ENCODE measurements at places on chromosomes 7 and 10.

GRCh38 chr7:108456845-108457540, 757 bp upstream of the NRCAM start:
- ATAC-seq, result no peak

GRCh38 chr7:142880876-142881505, 4.6 kb downstream of the TRPV6 start:
- peak; percentile 19 for ATAC-seq

DNA sequence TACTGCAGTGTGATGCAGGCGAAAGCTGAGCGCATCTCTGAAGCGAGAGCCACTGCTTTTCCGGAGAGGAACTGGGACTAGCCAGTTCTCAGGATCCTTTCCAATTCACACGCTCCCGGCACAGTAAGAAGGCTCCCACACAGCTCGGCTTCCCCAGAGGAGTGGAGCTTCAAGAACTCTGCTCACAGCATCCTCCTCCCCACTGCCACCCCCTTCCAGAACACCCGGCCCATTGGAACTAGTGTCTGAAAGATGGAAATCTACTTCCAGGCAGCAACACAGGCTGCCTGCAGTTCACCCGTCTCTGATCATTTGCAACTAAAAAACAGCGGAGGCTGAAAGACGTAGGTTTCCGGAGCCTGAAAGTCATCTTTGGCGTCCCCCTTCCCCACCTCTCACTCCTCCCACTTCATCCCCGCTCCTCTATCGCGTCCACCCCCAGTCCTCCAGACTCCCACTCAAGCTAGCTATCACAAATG, at the start of gene DGKB:
TSS of gene DGKB (minus strand) at position 163 of the 479 bp plus-strand sequence.
- ATAC-seq, result no peak

DNA sequence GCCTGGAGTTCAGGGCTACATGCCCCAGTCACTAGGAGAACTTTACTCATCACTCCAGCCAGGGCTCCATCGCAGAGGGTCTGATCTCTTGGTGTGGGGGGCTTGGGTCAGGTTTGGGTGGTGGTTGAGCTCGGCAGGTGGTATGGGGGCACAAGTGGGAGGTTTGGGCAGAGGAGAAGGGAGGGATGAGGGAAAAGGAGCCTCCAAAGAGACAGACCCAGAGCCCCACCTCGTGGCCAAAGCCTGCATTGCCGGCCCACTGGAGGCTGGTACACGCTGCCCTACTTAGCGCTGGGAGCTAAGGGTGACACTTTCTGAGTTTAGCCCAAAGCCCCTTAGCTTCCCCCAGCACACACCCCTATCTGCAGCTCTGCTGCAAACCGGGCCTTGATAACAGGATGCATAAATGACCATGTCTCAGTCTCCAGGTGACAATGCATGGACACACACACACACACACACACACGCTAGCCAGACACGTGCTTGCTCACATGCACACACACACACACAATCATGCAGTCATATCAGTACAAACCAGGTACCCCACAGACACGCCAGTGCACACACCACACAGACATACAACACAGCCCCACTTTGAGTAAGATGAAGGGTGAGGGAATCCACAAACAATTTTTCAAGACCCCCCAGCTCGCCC, 14.7 kb downstream of the LZTS2 start:
- peak; percentile 65 for ATAC-seq

- no peak for ATAC-seq
These were observed 10.1 kb downstream of the ATXN7L1 start for GRCh38 chr7:105866102-105866801.

GRCh38 chr10:43327171-43327570, 44.3 kb upstream of the FXYD4 start:
- ATAC-seq, result no peak

GRCh38 chr10:117166418-117167345, 28.6 kb upstream of the VAX1 start:
- ATAC-seq, result peak; percentile 62

DNA sequence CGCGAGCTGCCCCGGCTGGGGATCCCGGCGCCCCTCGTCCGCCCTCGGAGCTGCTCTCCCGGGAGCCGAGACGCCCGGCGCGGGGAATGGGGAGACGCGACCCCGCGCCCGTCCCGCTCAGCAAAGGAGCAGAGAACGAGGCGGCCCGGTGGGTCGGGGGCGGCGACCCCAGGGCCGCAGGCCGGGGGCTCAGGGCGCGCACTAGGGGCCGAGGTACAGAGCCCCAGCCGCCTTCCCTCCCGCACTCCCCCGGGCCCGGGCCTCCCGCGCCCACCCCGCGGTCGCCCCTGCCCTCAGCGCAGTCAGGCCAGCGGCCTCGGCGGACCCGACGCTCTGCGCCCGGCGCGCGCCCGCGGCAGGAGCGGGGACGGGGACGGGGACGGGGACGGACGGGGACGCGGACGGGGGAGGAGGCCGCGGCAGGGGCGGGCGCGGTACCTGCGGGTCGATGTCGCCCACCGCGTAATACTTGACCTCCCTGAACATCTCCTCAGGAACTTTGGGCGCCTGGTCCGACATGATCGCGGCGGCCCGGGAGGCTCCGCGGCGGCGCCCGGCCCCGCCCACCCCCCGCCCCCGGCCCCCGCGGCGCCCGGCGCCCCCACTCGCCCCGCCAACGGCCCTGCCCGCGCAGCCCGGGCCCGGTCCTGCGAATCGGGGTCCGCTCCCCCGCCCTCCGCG, 373 bp downstream of the PAXIP1 start:
- ATAC-seq, result peak; percentile 8

- ATAC-seq, result peak; percentile 72
These were observed 51.6 kb downstream of the HIBADH start for GRCh38 chr7:27611059-27611458.

DNA sequence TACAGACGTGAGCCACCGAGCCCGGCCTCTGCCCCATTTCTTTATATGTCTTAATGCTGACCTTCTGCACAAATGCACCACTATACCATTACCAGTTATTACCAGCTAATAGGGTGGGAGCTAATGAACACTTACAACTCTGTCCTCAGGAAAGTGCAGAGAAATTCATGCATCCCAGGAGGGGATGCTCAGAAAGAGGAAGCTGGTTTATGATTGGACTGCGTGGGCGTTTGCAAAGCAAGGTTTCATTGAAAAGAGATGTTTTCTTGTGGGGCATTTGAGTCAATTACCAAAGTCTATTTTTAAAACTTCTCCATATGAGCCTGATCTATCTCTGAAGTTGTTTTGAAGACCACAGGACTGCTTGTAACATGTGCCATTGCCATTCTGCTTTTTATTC, 417.7 kb upstream of the CELF2 start:
- no peak for ATAC-seq

- no peak for ATAC-seq
These were observed 50.2 kb upstream of the PDCD4 start for GRCh38 chr10:110821508-110821907.

DNA sequence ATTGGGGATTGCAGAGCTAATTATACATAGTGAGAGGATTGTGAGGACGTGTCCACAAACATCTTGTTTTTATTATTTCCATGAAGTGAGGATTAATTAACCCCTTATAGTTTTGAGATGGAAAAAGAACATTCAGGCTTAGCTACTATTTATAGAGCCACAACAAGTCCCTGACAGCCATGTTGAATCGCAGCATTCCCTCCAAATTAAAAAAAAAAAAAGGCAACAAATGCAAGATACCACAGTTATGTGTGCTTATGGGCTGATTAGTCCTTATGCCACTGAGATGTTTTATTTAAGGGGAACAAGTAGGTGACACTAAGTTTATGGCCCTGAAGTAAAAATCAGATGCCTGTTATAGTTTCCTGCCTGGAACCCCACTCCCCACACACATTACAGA, 350.3 kb downstream of the GPAM start:
- no peak for ATAC-seq

DNA sequence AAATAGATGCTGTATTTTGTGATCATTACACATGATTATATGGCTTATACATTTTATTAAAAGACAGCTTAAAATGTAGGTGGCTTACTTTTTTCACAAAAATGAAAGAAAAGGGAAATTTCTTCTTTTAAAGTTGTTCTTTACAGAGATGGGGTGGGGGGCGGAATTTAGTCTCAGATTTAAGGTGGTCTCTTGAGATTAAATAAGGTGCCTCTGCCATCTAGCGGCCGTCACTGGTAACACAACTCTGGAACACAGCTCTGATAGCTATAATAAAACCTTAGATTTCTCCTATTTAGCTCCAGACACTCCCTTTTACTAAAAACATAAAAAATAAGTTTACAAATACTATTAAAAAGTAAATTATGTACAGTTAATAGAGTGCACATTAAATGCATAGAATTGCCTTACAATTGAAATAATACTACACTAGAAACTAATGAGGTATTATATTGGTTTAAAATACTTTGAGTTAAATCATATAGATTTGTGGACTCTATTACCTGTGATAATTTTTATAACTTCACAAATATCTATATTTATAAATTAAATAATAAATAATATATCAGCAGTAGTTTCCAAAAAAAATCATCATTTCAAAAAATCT, 210.9 kb downstream of the DGKB start:
- no peak for ATAC-seq

- no peak for ATAC-seq
These were observed 1.0 kb downstream of the IGFBP3 start for GRCh38 chr7:45919993-45920459.

DNA sequence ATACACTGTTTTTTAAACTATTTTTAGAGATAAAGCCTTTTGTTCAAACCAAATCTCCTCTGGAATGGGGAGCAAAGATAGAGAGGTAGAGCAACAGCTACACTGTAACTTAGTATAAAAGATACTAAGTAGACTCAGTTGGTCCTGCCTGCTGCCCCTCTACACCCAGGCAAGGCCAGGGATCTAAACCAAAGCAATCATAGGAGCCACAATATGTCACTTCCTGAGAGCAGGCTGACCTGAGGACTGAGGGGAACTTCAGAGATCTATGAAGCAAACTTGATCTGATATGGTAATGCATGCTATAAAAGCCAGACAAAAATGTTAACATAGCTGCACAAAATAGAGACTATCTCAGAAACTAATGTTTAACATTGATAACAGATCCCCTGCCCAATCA, 7.0 kb upstream of the TRDMT1 start:
- no peak for ATAC-seq

- ATAC-seq, result no peak
These were observed 650.9 kb upstream of the IGFBP3 start for GRCh38 chr7:46571996-46572395.

DNA sequence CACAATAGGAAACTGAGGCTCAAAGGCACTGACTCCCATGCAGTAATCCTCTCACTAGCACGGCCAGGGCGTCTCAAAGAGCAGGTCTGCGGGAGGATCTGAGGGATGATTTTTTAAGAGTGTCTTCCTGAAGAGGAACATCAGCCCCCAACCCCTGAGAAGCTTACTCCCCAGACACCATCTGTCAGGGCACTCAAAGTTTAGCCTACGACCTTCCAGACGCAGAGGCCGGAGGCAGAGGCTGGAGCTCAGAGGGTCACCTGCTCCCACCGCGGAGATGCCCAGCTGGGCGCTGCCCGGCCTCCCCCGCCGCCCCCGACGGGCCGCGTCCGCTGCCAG, 1.7 kb downstream of the ZNF777 start:
- ATAC-seq, result no peak

DNA sequence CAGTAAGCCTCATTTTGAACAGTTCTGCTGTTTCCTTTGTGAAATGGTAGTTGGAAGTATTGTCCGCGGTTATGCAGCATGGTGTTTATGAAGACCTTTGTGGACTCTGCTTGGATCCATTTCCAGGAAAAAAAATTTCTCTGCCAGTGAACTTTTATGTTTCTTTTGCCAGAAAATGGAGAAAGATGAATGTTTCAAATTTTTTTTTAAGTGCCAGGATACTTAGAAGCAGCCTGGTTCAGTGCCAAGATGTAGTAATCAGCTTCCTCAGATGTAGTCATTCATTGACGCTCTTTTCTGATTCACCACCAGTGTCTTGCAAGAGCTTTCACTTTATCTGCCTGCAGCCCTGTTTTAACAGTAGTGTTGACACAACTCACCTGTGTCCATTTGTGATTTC, 258.2 kb downstream of the SDK1 start:
- peak; percentile 56 for ATAC-seq

DNA sequence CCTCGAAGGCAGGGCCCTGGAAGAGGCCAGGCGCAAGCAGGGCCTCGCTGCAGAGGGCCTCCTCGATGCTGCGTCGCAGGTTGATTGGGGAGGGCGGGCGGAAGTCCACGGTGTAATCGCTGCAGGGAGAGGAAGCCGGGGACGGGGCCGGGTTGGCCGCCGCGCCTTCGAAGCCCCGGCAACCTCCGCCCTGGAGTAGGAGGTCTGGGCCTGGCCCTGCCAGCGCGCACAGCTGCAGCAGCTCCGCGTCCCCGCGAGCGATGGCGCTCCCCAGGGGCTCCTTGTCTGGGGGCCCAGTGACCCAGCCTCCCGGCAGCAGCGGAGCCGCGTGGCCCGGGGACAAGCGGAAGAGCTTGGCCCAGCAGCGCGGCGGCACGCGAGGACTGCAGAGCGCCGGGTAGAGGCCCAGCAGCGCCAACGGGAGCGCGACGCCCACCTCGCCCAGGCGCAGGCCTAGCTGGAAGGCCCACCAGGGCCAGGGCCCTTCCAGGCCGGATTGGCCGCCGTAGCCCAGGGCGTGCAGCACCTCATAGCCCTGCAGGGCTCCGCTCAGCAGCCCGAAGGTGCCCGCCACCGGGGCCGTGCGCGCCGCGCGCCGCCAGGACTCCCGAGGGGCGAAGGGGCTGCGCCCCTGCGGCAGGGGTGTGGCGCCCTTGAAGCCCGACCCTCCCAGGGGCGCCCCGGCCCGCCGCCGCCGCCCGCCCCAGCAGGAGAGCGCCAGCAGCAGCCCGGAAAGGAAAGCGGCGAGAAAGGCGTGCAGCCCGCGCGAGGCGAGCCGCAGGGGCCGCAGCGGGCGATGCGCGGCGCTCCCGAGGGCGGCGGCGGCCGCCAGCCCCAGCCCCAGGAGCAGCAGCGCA, 7.8 kb upstream of the RBM28 start:
- no peak for ATAC-seq

GRCh38 chr7:28643584-28644340, 231.4 kb downstream of the CREB5 start:
- ATAC-seq, result no peak

DNA sequence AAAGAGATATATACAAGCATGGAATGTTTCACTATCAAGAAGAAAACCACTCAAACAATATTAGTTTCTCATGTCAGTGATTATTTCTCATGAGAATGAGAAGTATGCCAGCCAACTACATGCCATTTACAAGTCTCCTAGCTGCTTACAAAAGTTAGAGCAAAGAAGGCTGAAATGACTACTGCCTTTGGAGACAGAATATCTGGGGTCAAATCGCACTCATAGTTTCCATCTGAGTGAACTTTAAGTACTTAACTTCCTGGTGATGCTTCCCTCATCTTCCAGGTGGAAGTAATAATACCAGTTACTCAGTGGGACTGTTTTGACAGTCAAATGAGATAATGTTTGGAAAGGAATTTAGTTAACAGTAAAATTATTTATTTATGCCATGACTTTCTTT, 42.0 kb upstream of the RHOBTB1 start:
- ATAC-seq, result no peak

GRCh38 chr10:97388152-97388551, 13.0 kb downstream of the RRP12 start:
- ATAC-seq, result no peak

DNA sequence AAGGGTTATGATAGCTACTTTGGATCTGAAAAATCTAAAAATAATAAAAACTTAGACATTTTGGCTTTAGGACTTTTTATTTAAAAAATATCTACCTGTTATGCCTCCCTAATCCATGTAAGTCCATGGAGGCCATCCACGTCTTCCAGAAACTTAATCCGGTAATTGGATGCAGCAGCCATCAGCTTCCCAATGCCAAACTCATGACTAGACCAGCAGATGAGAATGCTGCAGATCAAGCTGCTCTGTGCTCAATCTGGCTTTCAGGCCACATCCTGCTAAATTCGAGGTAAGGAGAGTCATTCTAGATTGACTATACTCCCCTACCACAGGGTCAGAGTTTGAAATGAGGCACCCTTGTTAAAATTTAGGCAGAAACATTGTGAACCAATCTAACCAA, 168.5 kb upstream of the TCERG1L start:
- no peak for ATAC-seq

All from esophagus mucosa (tissue), 1 donor.